ENCODE measurements at places on chromosomes 3 and 15.

GRCh38 chr3:183038757-183039156 is 58.4 kb upstream of the DCUN1D1 start:
- no peak for DNase-seq

GRCh38 chr15:69593488-69593887 is 140.9 kb downstream of the RPLP1 start:
- no peak for DNase-seq

- DNase-seq = peak; percentile 63
Measured at GRCh38 chr3:186413615-186414415, 51.8 kb upstream of the DGKG start.

DNA sequence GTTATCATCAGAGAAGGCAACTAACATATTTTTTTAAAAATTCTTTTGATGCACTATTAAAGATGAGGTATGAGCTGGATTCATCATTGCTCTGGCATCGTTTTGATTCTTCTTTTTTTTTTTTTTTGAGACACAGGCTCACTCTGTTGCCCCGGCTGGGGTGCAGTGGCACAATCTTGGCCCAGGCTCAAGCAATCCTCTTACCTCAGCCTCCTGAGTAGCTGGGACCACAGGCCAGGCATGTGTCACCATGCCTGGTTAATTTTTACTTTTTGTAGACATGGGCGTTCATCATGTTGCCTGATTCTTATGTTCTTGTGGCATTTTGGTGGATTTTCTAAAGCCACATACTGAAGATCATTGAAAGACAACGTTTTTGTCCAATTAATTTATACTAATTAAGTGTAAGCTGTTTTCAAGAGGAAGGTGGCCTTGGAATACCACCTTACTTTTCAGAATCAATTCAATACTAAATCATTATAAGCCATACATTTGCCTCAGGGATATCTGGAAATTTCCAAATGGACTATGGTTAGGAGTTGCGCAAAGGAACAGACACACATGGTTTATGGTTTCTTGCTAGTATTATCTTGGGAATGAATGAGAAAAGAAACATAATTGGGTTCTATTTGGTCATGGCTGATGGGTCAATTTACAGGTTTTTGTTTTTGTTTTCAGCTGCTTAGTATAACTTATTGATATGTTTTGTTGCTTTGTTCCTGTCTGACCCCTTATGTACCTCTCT is 22.8 kb downstream of the SLC28A2 start:
- DNase-seq = no peak

Data from uterus (tissue), 4 donors.